ENCODE measurements at places on chromosomes 1 and 21. TPM values are rescaled to one million over a fixed set of nuclear protein-coding genes. Genes with fewer than 3 reads are reported as not detected.

Gene AADACL3
- total RNA-seq: not detected

DNA sequence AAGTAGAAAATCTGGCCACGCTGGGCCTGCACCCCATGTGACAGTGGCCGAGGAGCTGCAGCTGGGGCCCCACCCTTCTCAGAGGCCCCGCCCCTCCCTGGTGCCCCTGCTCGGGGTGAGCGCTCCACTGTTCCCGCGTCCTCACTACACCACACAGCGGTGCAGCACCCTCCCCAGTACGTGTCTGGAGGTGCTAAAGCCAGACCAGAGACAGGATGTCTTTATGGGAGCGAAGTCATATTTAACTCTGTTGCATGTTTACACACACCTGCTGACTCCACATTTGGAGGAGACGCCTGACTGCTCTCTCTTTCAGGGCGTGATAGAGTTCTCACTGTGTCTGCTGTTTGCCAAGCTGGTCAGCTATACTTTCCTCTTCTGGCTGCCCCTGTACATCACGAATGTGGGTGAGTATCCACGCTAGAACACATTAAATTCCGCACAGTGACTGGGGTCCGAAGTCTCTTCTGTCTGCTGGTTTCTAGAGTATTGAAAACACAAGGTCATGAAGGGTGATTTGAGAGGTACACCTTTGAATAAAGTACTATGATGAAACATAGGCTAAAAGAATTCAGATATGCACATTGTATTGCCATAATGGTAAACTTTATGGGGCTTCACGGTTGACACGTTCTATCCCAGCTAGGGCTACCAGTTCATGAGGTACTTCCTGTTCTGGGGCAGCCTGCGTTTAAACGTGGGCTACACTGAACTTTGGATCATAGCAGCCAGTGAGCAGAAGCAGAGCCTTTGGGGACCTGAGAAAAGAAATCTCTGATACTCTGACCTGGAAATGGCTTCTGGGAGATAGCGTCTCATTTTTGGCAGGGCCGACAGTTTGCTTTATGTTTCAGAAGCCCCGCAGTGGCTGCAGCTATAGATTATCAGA is 48.4 kb downstream of the SLC37A1 start:
- peak; percentile 29 for DNase-seq
- no peak overlapping the region for H3K27ac ChIP-seq
- no peaks in the 10 kb centered on the region for H3K4me1 ChIP-seq
- H3K27me3 ChIP-seq: no peaks in the 10 kb centered on the region

DNA sequence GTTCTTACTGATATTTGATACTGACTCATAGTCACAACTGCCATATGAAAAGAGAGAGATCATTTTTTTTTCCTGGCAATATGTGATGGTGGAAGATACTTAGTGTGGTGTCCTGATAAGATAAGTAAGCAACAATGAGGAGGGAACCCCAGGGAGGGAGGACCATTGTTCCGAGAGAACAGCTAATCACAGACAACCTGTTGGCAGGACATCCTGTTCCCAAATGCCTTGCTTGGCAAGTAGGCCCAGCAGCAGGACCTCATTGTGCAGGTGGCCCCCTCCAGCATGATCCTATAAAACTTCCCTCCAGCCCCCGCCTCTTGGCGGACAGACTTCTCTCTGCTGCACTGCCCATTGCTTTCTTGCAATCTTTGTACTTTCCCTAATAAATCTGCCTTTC is 329.4 kb upstream of the CHRM3 start:
- no peaks in the 10 kb centered on the region for H3K36me3 ChIP-seq
- no peak for DNase-seq
- no peaks in the 10 kb centered on the region for H3K27me3 ChIP-seq
- H3K27ac ChIP-seq: no peak overlapping the region

- no peaks in the 10 kb centered on the region for H3K27me3 ChIP-seq
- no peak overlapping the region for H3K27ac ChIP-seq
- no peak for DNase-seq
- H3K4me3 ChIP-seq: no peak overlapping the region
- H3K36me3 ChIP-seq: no peaks in the 10 kb centered on the region
- no peaks in the 10 kb centered on the region for H3K4me1 ChIP-seq
Observed at GRCh38 chr21:32567626-32568025, 17.7 kb downstream of the TCP10L start.

- no peak overlapping the region for H3K4me3 ChIP-seq
- no peak overlapping the region for H3K27ac ChIP-seq
- peaks cover 4% of the 10 kb centered on the region for H3K4me1 ChIP-seq
- H3K36me3 ChIP-seq: no peaks in the 10 kb centered on the region
Observed at GRCh38 chr1:220997791-220998190, 118.5 kb downstream of the HLX start.

Gene TCHHL1
- total RNA-seq: not detected

DNA sequence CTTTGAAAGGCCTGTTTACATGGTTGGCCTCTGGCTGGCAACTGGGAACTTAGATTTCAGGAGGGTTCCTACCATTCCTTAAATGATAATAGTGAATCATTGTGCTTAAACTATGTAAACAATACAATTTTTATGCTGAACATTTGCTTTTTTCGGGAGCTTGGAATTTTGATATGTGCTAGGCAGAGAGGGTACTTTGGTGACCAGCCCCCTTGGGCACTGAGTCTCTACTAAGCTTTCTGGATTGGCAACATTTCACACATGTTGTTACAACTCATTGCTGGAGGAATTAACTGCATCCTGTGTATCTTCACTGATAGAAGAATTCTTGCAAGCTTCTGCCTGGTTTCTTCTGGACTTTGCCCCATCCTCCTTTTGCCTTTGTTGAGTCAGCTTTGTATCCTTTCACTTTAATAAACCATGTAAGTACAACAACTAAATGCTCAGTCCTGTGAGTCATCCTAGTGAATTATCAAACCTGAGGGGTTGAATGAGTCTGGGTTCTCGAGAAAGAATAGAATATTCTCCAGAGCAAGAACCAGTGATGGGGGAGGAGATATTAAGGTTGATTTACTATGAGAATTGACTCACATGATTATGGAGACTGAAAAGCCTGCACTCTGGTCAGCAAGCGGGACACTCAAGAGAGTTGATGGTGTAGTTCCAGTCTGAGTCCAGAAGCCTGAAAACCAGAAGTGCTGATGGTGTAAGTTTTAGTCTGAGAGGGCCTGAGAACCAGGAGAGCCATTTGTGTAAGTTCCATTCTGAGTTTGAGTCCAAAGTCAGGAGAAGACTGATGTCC is 3.1 kb upstream of the SLC16A4 start:
- H3K4me1 ChIP-seq: peaks cover 4% of the 10 kb centered on the region
- no peak overlapping the region for H3K4me3 ChIP-seq
- H3K27ac ChIP-seq: no peak overlapping the region
- H3K36me3 ChIP-seq: no peaks in the 10 kb centered on the region

DNA sequence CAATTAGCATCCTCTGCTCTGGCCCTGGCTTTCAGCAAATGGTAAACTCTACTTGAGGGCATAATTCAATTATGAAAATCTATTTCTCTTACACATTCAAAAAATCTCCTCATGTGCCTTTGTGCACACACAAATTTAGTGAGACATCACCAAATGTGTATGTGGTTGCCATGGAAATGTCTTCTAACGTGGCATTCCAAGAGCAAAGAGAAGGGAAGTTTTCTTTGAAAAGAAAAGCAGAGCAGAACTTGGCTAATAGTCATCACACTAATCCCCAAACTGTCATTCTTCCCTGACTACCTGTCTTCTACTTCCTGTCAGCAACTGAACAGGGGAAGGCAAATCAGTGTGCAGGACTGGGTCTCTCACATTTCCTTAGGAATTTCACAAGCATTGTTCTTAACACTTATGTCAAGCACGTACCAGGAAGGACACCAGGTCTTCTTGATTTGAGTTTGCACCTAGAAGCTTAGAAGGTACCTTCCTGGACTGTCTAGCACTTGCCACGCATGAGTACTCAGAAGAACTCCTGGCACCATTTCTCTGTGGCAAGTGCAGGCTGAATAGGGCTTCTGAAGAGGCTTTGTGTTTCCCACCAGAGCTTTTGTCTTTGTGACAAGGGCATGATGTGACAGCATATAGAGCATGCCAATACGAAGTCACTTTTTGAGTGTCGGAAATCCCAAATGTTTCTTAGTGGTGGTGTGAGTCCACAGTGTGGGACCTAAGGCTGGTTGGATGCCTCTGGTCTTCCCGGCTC is 32.3 kb downstream of the MAN1C1 start:
- no peak overlapping the region for H3K27ac ChIP-seq
- H3K27me3 ChIP-seq: no peaks in the 10 kb centered on the region
- H3K4me3 ChIP-seq: no peak overlapping the region
- H3K4me1 ChIP-seq: no peaks in the 10 kb centered on the region

DNA sequence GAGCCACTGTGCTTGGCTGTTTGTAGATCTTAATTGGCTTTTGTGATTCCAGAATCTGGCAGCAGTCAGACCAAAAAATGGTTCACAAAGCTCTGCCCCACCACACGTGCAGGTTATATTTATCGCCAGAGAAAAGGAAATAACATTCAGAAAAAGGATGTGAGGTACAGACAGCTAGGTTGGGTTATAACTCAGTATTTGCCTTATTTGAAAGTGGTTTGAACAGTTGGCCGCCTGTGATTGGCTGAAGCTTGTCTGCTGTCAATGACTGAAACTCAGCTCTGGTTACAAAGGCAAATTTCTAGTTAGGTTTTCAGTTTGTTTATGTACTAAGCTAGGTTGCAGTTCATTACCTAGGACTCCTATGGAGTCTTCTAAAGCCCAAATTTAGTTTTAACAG is 9.6 kb downstream of the SH3BGR start:
- no peak overlapping the region for H3K4me3 ChIP-seq
- no peaks in the 10 kb centered on the region for H3K4me1 ChIP-seq
- DNase-seq: no peak

GRCh38 chr1:33649759-33650158 is 177.3 kb downstream of the ZSCAN20 start:
- DNase-seq: no peak
- H3K27ac ChIP-seq: no peak overlapping the region
- H3K4me1 ChIP-seq: no peaks in the 10 kb centered on the region
- no peaks in the 10 kb centered on the region for H3K36me3 ChIP-seq

DNA sequence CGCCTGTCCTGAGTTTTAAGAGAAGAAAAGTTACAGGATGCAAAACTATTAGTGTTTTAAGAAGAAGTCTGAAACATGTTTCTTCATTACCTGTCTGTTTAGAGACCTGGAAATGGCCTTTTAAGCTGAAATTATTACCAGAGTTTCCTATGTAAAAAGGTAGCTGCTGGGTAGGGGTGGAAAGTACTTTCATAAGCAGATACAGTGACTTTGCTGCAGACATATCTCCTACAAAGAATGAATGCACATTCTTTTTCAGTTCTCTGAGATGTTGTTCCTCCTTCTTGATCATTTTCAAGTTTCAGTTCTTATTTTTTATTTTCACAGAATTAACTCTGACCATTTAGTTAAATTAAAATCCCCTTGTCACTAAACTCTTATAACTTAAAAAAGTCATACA is 1329.6 kb downstream of the KCNT2 start:
- no peaks in the 10 kb centered on the region for H3K27me3 ChIP-seq
- H3K4me3 ChIP-seq: no peak overlapping the region
- H3K27ac ChIP-seq: no peak overlapping the region
- H3K4me1 ChIP-seq: no peaks in the 10 kb centered on the region
- DNase-seq: no peak

GRCh38 chr21:28833182-28833581 is 159.5 kb downstream of the LTN1 start:
- H3K27me3 ChIP-seq: no peaks in the 10 kb centered on the region
- DNase-seq: no peak
- no peaks in the 10 kb centered on the region for H3K36me3 ChIP-seq
- no peak overlapping the region for H3K4me3 ChIP-seq
- no peak overlapping the region for H3K27ac ChIP-seq

DNA sequence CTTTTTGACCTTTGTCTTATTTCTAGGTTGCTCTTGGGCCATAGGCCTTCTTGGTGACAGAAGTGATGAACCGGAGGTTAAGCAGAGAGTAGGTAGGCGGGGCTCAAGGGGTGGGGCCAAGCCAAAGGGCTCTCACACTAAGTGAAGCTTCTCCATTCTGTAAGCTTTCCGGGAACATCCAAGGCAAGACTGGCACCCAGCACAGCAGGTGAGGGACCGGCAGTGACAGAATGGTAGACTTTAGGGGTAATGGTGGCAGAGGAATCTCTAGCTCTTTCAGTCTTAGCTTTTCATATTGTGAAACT is at the start of gene TNFAIP8L2:
Gene TNFAIP8L2 (plus strand): TSS at position 135 of the 305 bp plus-strand sequence. CDS start 2,049 bp downstream, outside the sequence.
- H3K27me3 ChIP-seq: no peaks in the 10 kb centered on the region
- H3K36me3 ChIP-seq: peaks cover 9% of the 10 kb centered on the region
- H3K4me1 ChIP-seq: no peaks in the 10 kb centered on the region
- H3K4me3 ChIP-seq: peak within 1 kb of the TSS; percentile 29
- H3K27ac ChIP-seq: peak within 1 kb of the TSS; percentile 12

DNA sequence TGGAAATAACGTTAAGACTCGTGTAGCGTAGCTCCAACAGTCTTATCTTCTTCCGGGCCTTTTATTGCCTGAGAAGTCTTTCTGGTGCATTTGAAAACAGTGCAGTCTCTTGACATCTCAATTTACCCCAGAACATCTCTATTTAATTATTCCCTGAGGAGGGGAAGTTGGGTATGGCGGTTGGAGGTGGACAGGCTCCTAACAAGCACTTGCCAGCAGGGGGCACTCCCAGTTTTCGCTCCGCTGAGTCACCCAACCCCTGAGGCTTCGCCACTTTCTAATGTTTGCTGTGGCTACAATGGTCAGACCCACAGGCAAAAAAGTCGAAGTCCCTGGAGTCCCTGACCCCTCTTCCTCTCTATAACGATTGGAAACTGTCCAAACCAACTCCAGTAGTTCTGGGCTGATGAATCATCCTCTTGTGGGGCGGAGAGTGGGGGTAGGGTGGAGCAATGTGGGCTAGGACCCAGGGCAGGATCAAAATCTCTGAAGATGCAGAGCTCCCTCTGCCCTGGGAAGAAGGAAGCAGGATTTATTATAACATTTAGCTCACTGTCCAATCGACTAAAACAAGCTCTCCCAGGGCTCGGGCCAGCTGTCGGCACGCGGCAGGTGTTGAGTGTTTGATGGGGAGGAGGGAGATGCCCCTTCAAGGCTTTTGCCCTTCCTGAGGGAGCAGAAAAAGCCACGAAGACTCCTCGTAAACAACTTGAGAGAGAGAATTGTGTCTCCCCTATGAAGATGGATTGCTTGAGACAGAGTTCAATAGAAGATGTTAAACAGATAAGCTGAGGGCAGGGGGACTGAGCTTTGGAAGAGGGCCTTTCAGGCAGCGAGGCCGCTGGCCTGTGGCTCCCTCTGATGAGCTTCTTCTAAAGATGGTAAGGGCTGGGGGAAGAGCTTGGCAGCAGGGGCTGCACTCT is 85.7 kb downstream of the BRINP2 start:
- H3K4me3 ChIP-seq: no peak overlapping the region
- H3K36me3 ChIP-seq: no peaks in the 10 kb centered on the region
- DNase-seq: peak; percentile 72
- no peaks in the 10 kb centered on the region for H3K27me3 ChIP-seq

All from sigmoid colon (tissue), 7 donors.